ENCODE measurements at places on chromosomes 3 and 15. TPM values are rescaled to one million over a fixed set of nuclear protein-coding genes. Genes with fewer than 3 reads are reported as not detected.

DNA sequence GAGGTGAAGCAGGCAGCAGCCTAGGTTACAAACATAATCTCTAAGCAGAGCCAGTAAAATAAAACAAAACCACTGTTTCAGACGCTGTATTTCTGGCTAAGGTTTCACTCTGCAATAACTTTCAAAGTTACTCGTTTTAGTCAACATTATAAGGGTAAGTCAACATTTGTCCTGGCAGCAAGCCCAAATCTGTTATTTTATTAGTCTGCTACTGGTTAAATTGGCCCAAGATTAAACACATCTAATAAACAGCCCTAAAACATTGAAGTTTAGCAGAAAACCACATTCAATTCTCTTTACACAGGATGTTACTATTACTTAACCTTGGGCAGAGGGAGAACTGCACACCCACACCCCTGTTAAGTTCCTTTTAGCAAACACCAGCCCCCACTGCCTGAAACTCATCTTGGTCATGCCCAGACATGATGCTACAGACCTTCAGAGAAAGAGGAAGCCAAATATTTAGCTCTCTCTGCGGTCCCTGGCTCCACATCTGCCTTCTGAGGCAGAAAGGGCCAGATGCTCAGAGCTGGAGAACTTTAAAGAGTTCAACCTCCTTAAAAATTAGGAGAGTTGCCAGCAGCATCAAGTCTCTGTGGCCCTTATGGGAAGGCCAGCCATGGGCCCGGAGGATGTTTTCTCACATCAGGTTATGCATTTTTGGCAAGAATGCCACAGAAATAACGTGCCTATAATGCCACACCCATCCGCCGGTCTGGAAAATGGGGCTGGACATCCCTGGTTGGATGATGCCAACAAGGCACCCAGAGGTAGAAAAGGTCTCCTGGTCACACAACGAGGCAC is 17.9 kb downstream of the ARHGEF3 start:
- H3K27me3 ChIP-seq: no peaks in the 10 kb centered on the region
- DNase-seq: peak; percentile 90
- peaks cover 80% of the 10 kb centered on the region for H3K36me3 ChIP-seq

DNA sequence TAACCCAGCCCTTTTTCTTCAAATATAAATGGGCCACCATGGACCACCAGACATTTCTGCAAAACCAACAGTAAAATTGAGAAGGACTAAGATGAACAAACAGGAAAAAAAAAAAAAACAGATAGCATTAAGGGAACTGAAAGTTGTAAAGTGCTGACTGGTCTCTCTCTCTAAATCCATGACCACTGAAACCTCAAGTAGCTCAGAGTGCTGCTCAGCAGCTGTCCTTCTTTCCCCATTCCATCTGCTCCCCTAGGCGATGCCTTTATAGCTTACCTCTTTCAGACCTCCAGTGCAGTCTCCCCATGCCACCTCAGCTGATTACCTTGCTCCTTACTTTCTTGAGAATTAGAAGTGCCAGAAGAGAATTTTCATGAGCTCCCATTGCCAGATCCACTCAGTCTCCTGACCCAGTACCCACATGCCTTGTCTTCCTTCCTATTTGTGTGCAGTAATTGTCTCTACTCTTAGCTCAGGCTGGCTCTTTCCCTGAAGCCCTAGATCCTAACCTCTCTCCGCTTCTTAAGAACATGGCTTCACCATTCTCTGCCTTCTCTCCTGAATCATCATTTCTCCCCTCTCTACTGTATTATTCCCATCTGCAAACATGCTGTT is 23.9 kb upstream of the XIRP1 start:
- no peaks in the 10 kb centered on the region for H3K36me3 ChIP-seq
- no peak for DNase-seq
- no peak overlapping the region for H3K4me3 ChIP-seq
- H3K27me3 ChIP-seq: peaks cover 38% of the 10 kb centered on the region

CCK gene
- not detected for total RNA-seq

DNA sequence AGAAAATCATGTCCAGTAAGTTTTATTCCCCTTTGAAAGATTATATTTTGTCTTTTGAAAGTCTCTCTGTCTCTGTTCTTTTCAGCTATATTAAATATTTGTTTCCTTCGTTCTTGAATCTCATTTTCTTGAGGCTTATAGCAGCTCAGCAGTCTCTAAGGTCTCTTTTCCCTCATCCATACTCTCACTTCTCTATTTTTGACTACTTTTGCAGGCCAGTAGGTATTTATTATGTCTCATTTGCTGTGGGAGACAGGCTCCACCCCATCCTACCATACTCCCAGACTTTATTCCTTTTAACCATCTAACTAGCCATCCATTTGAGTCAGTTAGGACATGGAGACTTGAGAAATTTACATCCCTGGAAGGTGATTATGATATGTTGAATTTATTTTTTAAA is 71.0 kb downstream of the FILIP1L start:
- no peaks in the 10 kb centered on the region for H3K36me3 ChIP-seq
- H3K27me3 ChIP-seq: no peaks in the 10 kb centered on the region
- no peak for DNase-seq
- H3K4me1 ChIP-seq: peaks cover 11% of the 10 kb centered on the region
- no peak overlapping the region for H3K4me3 ChIP-seq

GRCh38 chr15:61564785-61565184 is 335.7 kb upstream of the RORA start:
- H3K4me3 ChIP-seq: no peak overlapping the region
- no peaks in the 10 kb centered on the region for H3K4me1 ChIP-seq
- DNase-seq: no peak

- H3K27ac ChIP-seq: no peak overlapping the region
- peaks cover 5% of the 10 kb centered on the region for H3K36me3 ChIP-seq
- H3K27me3 ChIP-seq: no peaks in the 10 kb centered on the region
Observed at GRCh38 chr15:85571780-85572179, 191.4 kb downstream of the AKAP13 start.

DNA sequence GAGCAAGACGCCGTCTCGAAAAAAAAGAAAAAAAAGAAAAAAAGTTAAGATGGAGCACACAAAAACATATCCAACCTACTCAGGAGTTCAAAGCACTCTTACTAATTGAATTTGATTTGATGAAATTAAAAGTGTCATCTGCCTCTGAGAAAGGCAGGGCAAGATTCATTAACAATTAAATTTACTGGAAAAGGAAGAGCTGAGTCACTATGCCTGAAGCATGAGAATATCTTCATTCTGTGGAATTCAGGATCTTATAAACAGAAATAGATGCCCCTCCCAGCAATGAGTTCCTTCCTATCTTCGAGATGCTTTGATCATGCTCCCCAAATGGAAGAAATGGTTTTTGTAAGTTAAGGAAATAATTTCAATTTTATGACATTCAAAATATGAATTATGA is 61.0 kb upstream of the ST3GAL6 start:
- no peaks in the 10 kb centered on the region for H3K27me3 ChIP-seq
- H3K36me3 ChIP-seq: no peaks in the 10 kb centered on the region
- no peak overlapping the region for H3K27ac ChIP-seq
- no peak for DNase-seq

DNA sequence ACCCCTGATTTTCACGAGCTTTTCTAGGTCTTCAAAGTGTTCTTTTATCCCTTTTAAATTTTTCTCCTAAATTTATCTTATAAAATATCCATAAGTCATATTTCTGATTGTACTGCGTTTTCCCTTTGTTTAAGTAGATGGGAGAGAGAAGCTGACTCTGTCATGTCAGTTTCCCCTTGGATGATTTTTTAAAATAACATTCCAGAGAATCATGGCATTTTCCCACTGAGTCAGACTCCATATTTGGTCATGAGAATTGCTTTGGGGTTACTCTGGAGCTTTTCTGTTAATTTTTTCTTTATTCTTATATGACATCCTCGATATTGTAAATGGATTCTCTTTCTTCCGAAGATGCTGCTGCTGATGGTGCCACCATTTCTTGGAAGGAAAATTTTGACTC is 28.6 kb upstream of the UMPS start:
- no peak overlapping the region for H3K27ac ChIP-seq
- no peaks in the 10 kb centered on the region for H3K4me1 ChIP-seq
- H3K27me3 ChIP-seq: peaks cover 37% of the 10 kb centered on the region
- H3K4me3 ChIP-seq: no peak overlapping the region
- no peak for DNase-seq

GRCh38 chr15:83516935-83517334 is 69.8 kb downstream of the SH3GL3 start:
- DNase-seq: no peak
- peaks cover 5% of the 10 kb centered on the region for H3K27me3 ChIP-seq
- no peaks in the 10 kb centered on the region for H3K36me3 ChIP-seq
- H3K4me1 ChIP-seq: no peaks in the 10 kb centered on the region

CHRM5 gene
- not detected for total RNA-seq

GRCh38 chr3:49723628-49724551 is at the start of gene GMPPB:
Gene GMPPB, minus strand, starts transcription at chr3:49723951. Its CDS starts 225 bp downstream, at chr3:49723726.
- peaks cover 32% of the 10 kb centered on the region for H3K4me1 ChIP-seq
- peak within 1 kb of the TSS; percentile 98 for H3K27ac ChIP-seq
- DNase-seq: peak; percentile 96
- peak within 1 kb of the TSS; percentile 95 for H3K4me3 ChIP-seq
- H3K36me3 ChIP-seq: peaks cover 43% of the 10 kb centered on the region

- no peak overlapping the region for H3K27ac ChIP-seq
- H3K27me3 ChIP-seq: peaks cover 9% of the 10 kb centered on the region
- no peak overlapping the region for H3K4me3 ChIP-seq
- DNase-seq: no peak
Observed at GRCh38 chr3:167936019-167936418, 159.7 kb downstream of the GOLIM4 start.
